ENCODE measurements at places on chromosomes 5 and 9.

- DNase-seq: no peak
Measured at GRCh38 chr9:126563556-126563955, 50.2 kb upstream of the LMX1B start.

DNA sequence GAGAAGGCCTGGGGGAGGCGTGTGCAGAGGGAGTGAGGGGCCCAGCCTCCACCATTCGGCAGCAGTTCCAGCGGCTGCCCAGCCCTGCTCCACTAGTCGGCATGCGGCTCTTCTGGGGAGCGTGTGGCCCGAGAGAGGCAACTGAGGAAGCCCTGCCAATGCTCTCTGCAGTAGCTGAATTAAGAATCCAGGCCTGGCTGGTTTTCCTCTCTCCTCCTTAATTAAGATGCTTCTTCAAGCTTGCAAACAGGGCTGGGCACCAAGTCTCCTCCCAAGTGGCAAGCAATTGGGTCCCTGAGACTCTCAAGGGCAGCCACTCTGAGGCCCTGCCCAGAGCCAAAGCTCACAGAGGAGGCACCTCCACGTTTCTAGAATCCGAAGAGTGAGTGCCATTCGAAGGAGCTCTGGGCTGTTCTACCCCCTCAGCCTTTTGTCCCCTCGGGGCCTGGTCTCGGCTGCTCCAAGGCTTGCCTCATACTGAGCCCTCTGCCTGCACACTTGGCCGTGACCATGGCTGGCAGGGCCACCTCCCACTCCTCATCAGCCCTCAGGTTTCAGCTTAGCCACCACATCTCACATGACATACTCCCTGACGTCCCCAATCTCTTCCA is 75.4 kb upstream of the LRRTM2 start:
- no peak for DNase-seq

DNA sequence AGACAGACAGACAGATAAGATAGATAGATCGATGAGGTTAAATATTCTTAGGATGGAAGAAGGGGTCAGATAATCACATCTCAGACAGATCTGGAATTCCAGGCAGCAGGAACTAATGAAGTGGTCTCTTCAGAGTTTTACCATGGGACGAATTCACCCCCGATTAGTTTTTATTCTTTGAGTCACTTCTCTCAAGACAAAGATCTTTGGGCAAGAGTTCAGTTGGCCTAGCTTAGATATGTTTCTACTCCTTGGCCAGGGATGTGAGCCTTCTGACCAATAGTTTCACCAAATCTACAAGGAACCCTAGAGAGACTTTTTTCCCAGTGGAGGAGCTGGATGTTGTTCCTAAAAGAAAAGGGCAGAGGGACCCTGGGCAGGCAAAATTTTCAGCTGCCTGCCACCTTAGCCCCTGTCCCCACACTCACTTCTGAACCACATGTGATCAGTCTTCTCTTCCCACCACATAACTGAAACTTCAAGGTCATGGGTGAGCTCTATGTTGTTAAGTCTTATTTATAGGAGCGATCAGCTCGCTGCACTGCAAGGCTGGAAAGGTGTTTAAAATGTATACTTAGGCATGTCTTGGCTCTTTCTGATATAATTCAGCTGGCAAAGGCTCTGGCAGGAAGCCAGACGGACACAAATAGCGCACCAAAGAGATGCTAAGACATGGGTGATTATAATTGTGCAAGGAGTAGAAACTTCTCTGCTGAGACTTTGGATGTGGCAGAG is 132.9 kb downstream of the PALM2AKAP2 start:
- no peak for DNase-seq

- no peak for DNase-seq
Measured at GRCh38 chr9:134602547-134603362, 38.8 kb upstream of the COL5A1 start.

DNA sequence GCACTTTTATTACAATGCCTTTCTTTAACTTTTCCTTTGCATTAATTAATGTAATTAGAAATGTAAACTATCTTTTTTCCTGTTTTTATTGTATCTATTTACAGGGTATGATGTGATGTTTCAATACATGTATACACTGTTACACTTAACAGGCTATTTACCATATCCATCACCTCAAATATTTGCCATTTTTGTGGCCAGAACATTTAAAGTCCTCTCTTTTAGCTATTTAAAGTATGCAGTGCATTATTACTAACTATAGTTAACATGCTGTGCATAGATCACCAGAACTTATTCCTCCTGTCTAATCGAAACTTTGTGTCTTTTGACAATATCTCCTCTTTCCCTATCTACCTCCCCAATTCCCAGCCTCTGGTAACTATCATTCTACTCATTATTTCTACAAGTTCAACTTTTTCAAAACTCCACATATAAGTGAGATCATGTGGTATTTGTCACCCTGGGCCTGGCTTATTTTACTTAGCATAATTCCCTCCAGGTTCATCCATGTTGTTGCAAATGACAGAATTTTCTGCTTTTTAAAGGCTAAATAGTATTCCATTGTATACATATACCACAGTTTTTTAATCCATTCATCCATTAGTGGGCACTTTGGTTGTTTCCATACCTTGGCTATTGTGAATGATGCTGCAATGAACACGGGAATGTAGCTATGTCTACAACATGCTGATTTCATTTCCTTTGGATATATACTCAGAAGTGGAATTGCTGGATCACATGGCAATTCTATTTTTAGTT is 32.8 kb downstream of the OR2K2 start:
- DNase-seq: no peak

- DNase-seq: no peak
Measured at GRCh38 chr5:137792303-137792702, 38.1 kb upstream of the HNRNPA0 start.

GRCh38 chr5:6631441-6631840 is 1.4 kb downstream of the NSUN2 start:
- DNase-seq: no peak

- DNase-seq: no peak
Measured at GRCh38 chr9:94941211-94941875, 214.8 kb downstream of the AOPEP start.

GRCh38 chr9:87889882-87890252 is 7.2 kb downstream of the SPATA31E1 start:
- DNase-seq: no peak

GRCh38 chr5:13189532-13189931 is 755.0 kb downstream of the DNAH5 start:
- DNase-seq: no peak

DNA sequence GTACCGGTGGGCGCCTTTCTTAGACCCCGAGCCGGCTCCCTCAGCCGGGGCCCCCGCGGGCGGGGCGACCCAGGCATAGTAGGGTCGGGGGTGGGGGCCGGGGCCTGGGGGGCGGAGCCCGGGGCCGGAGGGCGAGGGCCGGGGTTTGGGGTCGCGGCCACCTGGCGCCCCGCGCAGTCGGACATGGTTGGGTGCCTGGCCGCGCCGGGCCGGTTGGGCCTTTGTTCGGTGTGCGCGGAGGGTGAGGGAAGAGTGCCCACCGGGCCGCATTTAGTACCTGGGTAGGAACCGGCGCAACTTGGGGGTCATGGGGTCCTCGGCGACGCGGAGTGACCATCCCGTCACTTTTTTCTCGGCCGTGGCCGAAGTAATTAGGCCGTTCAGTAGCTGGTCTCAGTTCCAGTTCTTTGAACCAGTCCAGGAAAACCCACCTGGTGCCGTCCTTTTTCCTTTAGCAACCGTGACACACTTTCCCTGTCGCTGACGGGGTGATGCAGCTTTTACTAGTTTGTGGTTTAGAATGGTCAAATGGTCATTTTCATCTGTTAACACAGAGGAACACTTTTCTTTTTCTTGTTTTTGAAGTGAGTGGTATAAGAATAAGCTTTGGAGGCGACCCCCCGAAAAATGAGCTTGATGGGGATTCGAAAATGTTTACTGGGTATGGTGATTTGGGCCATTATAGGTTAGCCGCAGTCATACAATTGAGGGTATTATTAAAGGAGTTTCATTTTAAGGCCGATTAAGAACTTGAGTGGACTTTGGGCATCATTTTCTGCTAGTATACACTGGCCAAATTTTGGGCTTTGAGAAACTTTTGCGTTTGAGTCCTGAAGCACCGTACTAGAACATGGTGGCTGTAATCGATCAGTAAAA is 589 bp downstream of the CKS2 start:
- no peak for DNase-seq

DNA sequence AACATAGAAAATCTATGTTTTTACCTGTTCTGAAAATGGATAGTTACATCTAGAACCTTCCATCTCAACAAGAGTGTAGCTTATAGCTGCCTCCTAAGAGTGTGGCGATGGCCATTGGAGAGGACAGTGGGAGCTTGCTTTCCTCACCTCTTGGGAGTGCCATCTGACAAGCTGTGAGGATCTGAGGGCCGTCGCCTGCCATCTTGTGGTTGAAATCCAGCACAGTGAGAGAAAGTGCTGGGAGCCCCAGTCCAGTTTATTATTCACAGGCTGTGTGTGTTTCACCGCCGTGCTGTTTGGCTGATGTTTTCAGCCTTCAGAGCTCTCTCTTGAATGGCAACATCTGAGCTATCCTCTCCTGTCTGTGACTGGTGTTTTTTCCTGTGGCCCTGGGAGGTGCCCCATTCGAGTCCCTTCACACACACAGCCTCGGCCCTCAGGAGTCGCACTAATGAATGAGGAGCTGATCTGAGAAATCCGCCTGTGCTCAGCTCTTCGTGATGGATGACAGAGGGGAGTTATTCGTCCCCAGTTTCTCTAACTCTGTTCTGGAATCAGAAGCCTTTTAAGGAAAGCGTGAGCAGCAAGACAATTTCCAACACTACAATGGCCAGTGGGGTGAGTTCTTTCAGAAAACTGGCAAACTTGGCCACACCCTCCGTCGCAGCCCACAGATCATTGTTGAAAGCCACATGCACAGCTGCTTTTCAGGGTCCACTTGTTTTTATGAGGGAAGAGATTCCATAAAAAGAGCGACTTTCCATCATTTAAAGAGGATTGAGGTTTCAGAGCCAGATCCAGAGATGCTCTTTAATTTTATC is 170.3 kb downstream of the PDZD2 start:
- DNase-seq: no peak

DNA sequence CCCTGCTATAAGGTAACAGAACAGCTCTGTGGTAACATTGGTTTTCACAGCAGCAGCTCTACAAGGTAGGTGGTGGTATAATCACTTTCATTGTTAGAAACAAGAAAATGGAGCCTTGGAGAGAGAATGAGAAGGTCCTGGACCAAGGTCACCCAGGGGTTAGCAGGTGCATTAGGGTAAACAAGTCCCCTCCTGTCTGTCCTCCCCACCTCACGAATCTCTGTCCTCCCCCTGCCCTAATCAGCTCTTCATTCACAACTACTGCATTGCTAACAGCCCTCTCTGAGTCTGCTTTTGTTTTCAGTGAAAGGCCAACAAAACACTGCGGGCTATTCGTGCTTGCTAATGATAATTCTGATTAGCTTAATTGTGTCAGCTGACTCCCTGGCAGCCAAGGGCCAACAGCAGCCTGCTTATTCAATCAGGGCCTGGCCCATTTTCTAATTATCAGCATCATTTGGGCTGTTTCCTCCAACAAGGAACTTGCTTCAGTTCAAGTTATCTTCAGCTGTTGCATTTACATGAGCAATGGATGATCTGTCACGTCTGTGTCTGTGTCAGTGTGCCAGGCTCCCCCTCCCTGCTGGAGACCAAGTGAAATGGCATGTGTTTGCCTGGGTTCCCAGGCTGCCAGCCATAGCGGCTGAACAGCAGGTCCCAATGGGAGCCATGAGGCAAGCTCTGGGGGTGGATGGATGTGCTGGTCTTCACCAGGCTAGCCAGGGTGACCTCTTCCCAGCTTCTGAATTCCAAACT is 56.7 kb upstream of the EQTN start:
- no peak for DNase-seq

DNA sequence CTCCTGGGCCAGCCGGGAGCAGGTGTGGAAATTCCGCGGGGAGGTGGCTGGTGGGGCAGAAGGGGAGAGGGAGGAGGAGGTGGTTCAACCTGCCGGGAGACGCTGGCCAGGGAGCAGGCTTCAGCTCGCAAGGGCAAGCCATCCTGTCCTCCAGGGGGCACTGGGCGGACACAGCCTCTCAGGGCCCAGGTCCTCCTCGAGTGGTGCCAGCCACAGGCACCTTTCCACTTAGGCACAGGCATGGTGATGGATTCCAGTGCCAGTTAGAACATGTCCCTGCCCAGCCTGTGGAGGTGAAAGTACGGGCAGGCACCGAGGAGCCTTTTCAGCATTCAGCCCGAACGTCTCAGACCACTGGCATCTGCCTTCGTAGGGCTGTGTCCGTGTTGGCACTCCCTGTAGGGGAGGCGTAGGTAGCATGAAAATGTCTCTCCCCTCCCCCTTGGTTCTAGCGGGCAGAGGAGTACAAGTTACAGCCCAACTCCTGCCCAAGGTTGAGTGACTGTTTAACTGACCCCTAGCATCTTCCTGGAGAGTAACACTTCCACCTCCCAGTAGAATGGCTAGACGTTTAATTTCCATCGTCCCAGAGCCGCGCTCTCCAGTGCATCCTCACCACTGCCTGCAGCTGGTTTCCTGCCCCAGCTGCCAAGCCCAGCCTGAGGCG is 48.9 kb downstream of the DAB2IP start:
- no peak for DNase-seq

DNA sequence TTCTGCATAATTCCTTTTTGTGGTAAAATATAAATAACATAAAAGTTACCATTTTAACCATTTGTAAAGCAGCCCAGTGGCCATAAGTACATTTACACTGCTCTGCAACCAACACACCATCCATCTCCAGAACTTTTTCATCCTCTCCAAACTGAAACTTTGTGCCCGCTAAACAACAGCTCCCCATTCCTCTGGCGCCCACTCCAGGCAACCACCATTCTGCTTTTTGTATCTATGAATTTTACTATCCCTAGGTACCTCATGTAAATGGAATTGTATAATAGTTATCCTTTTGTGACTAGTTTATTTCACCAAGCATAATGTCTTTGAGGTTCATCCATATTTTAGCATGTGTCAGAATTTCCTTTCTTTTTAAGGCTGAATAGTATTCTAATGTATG is 141.1 kb downstream of the DMXL1 start:
- no peak for DNase-seq

GRCh38 chr5:87671146-87671545 is 258.4 kb upstream of the CCNH start:
- no peak for DNase-seq

GRCh38 chr5:51544031-51544785 is 161.0 kb downstream of the ISL1 start:
- DNase-seq: no peak

GRCh38 chr5:121863753-121864285 is 12.1 kb downstream of the FTMT start:
- no peak for DNase-seq

- no peak for DNase-seq
Measured at GRCh38 chr5:100252944-100253343, 282.2 kb upstream of the FAM174A start.

GRCh38 chr9:120256146-120256545 is 323.8 kb downstream of the CDK5RAP2 start:
- DNase-seq: no peak

GRCh38 chr5:111934511-111934910 is 177.5 kb upstream of the NREP start:
- no peak for DNase-seq
